ENCODE measurements at places on chromosomes 3 and 15. TPM values are rescaled to one million over a fixed set of nuclear protein-coding genes. Genes with fewer than 3 reads are reported as not detected.

GRCh38 chr3:159818399-159818798 lies 170.2 kb upstream of the IL12A start:
- DNase-seq: no peak

- DNase-seq: peak; percentile 89
Observed at GRCh38 chr15:52419494-52419893, 109.2 kb downstream of the MYO5A start.

DNA sequence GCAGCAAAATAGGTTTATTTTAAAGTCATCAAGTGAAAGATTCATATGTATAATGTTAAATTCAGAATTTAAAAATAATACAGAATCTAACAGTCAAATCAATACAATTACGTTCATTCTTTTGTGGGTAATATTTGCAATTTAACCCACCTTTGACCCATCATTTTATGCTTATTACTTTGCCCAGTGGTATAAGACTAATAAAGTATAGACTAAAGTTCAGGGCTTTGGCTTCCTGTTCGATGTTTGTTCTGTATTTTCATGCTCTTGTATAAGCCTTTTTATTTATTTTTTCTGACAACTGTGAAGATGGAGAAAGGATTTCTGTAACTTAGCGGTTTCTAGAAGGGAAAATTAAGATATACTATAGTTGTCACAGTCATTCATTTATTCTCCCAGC lies 44.3 kb upstream of the EIF3J start:
- no peak for DNase-seq

- DNase-seq: no peak
Observed at GRCh38 chr3:111260878-111261277, 189.3 kb downstream of the NECTIN3 start.

GRCh38 chr3:14401692-14402303 lies 608 bp upstream of the SLC6A6 start:
- no peak for DNase-seq

GRCh38 chr15:47607695-47608094 lies 109.6 kb upstream of the SEMA6D start:
- peak; percentile 44 for DNase-seq

DNA sequence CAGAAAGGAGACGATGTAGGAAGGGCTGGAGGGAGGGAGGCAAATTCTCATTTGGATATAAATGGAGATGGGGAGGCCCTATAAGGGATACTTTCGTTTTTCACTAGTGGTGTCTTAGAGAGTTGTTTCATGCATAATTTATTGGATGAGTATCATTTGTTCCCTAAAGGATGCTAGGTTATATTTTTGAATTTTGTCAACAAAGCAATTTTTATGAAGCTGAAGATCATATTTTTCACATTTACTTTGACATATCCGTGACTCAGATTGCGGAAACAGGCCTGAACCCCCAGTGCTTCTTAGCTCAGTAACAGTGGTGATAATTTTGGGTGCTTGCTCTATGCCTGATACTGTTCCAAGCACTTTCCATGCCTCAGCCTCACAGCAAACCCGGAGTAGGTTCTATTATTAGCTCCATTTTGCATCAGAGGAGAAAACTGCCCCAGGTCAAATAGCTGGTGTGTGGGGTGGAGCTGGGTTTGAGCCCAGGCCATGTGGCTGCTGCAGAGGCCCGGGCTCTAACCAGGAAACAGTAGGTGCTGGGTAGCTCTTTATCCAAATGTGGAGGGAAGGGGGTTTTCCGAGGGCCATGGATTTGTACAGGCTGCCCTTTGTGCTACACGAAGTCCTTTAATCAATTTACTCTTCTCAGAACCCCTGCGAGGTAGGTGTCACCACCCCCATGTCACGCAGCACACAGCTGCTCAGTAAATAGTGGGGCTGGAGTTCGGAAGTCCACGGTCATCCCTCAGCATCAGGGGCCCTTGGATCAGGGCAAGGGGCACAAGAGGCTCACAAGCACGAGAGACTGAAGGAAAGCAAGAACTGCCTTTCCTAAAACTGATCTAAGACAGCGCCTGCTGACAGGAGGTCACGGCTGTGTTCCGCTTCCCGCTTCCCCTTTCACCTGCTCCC lies 99.1 kb downstream of the SLC49A4 start:
- no peak for DNase-seq

- no peak for DNase-seq
Observed at GRCh38 chr3:27824312-27825200, 102.4 kb upstream of the EOMES start.

DNA sequence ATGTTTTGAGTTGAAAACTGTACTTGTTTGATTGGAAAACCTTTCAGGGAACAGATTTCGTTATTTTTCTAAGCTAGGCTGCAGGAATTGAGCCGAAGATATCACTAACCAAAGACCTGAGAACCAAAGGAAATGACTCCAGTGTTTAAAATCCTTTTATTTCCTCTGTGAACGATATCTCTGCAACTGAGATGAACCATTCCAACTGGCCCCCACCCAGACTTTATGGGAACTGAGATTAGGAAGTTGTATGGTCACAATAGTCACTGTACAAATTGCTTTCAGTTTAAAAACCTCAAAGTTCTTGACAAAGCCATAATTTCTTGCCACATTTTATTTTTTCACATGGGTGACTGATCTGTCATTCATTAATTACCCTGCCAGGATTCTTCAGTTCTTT lies 232.4 kb downstream of the RBMS3 start:
- DNase-seq: peak; percentile 82

GRCh38 chr3:61956236-61956635 lies 394.9 kb downstream of the PTPRG start:
- DNase-seq: no peak

DNA sequence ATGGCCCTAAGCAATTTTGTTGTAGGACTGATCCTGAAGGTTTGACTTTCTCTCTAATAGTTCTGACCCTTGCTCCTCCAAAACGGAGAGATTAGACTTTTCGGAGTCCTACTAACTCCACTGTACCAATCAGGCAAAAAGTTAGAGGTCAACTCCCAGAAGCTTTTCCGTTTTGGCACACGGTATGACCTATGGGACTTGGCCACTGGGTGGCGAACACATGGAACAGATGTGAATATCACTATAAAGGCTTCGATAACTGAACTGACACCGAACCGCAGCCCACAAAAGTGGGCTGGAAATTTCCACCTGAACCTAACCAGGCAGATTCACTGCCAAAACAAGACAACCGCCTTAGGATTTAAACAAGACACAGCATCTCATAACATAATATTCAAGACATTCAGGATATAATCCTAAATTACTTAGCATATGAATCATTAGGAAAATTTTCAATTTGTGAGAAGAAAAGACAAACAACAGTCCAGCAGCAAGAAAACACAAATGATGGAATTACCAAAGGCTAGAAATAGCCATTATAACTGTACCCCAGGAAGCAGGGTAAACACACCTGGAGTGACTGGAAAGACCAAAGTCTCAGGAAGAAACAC lies 12.2 kb upstream of the TM2D3 start:
- DNase-seq: no peak

Gene HMCES
- total RNA-seq: 38.9 TPM

Gene SCAANT1
- total RNA-seq: not detected

Gene CPA3
- 1.7 TPM for total RNA-seq

Gene FAM81A
- 1.2 TPM for total RNA-seq

Gene CADPS
- not detected for total RNA-seq

Gene PLA2G4B
- total RNA-seq: 4.0 TPM

Measured in endothelial cell of umbilical vein (primary cell).